ENCODE measurements at places on chromosomes 2 and 18.
A peak's percentile ranks its signal among the peaks of the same experiment; 100 is the strongest.

DNA sequence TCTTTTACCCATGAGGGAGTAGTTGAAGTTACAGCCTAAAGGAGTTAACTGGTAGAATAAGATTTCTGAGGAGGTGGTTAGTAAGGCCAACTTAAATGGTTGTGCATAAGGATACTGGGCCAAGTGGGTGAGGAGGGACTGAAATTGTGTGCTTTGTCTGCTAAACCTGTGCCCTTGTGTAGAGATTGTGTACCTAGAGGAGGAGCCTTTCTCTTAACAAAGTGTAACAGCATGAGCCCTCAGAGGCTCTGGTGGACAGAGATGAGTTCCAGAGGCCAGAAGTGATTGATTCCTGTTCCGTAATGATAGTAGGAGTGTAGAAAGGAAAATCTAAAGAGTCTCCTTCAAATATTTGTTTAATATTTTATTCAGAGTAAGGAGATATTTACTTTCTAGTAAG, 42.9 kb downstream of the OTX1 start:
- no peak for DNase-seq

GRCh38 chr2:121330921-121331320, 45.9 kb upstream of the TFCP2L1 start:
- no peak for DNase-seq

DNA sequence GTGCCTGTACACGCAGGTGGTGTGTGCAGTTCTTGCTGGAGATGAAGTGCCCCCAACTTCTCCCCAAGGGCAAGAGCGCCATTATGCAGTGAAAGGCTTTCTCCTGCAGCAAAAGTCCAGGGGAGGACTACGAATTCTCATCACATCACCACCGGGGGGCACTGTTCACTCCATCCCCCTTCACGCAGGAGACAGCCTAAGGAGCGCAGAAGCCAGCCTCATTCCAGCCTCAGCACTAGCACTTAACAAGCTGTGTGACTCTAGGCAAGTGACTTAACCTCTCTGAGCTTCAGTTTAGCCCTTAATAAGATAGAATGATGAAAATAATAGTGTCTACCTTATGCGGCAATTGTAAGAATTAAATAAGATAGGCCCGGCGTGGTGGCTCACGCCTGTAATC, 32.3 kb downstream of the DNMT3A start:
- DNase-seq = peak; percentile 59

- no peak for DNase-seq
Measured at GRCh38 chr18:32907311-32907585, 134.4 kb upstream of the KLHL14 start.

DNA sequence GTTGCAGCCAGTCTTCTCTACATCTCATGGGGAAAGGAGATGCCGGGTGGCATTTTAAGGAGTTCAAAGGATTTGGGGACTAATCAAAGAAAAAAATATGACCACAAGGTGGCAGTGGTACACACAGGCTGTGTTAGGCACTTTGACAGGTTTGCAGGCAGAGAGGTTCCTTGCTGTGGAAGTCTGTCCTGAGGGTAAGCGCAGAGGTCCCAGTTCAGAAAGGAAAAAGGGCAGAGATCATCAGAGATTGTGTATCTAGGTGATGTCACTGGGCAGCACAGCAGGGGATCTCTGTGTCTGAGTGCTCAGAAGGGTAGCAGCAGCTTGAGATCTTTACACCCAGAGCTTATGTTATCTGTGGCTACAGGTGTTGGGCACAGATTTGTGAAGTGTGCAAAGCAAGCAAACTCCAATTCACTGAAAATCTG, 231.4 kb downstream of the LRRTM1 start:
- peak; percentile 63 for DNase-seq

DNA sequence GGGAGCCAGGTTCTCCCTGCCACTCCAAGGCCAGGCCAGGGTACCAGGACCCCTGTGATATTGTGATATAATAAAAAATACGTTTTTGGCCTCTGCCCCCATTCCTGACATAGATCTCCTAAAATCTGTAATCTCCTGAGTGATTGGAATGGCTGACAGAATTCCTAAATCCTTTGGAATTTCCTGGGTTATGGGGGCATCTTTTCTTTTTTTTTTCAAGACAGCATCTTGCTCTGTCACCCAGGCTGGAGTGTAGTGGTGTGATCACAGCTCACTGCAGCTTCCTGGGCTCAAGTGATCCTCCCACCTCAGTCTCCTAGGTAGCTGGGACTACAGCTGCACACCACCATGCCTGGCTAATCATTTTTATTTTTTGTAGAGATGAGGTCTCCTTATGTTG, 26.2 kb upstream of the TUBB6 start:
- DNase-seq = no peak

DNA sequence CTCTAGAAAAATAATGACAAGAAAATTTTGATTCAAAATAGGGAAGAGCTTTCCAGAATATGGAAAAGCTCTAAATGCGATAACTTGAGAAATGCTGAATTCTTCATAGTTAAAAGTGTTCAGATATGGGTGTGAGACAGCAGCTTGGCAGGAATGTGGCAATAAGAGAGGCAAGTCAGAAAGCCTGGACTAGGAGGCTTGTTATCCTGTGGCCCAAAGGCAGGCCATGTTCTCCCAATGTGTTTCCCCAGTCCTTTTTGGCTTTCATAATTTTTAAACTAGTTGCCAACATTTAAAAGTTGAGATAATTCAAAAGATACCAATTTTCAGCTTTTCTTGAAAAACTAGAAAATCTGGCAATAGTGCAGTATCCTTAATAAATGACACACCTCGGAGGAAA, 366.3 kb upstream of the FANCL start:
- no peak for DNase-seq

GRCh38 chr2:19409046-19409445, 50.6 kb upstream of the OSR1 start:
- peak; percentile 53 for DNase-seq
